ENCODE measurements at places on chromosomes 11 and 22.
A peak's percentile ranks its signal among the peaks of the same experiment; 100 is the strongest.

- no peak for DNase-seq
These were observed 1.7 kb upstream of the CD248 start for GRCh38 chr11:66318600-66318970.

GRCh38 chr22:43992331-43992821, 31.7 kb upstream of the PARVB start:
- peak; percentile 91 for DNase-seq

- DNase-seq: no peak
These were observed 140.0 kb downstream of the CHST1 start for GRCh38 chr11:45525393-45525792.

DNA sequence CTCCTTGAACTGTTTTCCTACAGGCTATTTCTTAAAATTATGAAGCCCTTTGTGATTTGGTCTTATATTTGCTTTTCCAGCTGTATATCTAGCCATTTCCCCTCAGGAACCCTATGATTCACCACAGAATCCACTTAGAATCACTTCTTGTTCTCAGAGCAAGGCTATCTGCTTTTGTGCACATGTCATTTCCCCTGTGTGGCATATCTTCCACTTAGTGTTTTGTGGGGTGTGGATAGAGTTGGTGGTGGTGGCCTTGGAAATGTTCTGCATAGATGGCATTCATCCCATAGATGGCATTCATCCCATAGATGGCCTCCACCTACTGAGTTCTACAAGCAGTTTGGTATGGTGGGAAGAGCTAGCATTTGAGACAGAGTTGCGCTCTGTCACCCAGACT, 44.7 kb downstream of the SWAP70 start:
- no peak for DNase-seq

- no peak for DNase-seq
These were observed 80.8 kb downstream of the GRK3 start for GRCh38 chr22:25645266-25645665.

GRCh38 chr11:132060567-132060966, 690.2 kb downstream of the NTM start:
- DNase-seq: no peak

- DNase-seq: no peak
These were observed 73.5 kb upstream of the PITPNB start for GRCh38 chr22:27992294-27993165.

GRCh38 chr11:44564670-44565210, 723 bp upstream of the CD82 start:
- peak; percentile 69 for DNase-seq

- no peak for DNase-seq
These were observed 12.3 kb downstream of the PDGFD start for GRCh38 chr11:104151404-104152204.

GRCh38 chr22:36999463-36999862, 19.8 kb downstream of the TST start:
- no peak for DNase-seq

DNA sequence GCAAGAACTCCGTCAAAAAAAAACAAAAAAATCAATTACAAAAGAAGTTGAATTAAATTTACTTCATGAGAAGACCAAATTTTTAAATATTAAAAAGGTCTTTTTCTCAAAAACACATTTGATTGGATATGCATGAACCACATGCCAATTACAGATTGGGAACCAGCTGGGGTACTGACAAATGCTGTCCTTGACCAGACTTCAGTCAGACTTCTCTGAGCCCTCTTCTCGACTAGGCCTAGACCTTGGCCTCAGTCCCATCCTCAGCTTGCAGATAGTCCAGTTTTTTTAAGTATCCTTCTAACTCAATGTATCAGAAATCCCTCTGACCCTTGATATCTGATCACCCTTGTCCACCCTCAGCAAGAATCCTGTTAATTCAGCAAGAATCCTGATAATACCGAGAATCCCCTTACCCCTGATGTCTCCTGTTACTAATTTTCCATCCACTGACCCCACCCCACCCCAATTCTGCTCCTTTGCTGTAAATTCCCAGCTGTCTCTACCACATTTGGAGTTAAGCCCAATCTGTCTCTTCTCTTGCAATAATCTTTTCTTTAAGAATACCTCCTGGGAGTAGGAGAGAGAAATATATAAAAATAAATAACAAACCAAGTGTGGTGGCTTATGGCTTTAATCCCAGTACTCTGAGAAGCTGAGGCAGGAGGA, 30.9 kb downstream of the OR4D9 start:
- DNase-seq: no peak

DNA sequence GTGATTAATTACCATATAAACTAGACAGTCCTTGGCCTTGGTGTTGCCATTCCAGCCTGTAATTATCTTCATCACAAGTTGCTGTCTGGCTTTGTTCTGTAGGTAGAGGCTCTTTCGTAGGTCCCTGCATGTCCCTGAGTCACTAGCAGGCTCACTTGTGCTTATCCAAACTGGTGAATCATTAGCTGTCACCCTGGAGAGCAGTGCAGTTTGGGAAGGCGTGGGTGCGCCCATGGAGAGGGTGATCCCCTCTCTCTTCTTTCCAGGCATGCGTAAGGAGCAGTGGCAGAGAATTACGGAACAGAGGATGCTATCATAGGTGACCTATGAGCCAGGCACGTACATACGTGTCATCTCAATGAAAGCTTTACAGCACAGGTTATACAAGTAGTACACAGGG, 11.0 kb upstream of the EHF start:
- no peak for DNase-seq

Measured in GM04504 (cell line).